ENCODE measurements at places on chromosomes 1 and 21.

GRCh38 chr1:44318097-44319088 lies 36.7 kb downstream of the ERI3 start:
- DNase-seq, result no peak

- peak; percentile 18 for DNase-seq
These were observed 60.8 kb upstream of the SLC35F3 start for GRCh38 chr1:233843525-233844204.

DNA sequence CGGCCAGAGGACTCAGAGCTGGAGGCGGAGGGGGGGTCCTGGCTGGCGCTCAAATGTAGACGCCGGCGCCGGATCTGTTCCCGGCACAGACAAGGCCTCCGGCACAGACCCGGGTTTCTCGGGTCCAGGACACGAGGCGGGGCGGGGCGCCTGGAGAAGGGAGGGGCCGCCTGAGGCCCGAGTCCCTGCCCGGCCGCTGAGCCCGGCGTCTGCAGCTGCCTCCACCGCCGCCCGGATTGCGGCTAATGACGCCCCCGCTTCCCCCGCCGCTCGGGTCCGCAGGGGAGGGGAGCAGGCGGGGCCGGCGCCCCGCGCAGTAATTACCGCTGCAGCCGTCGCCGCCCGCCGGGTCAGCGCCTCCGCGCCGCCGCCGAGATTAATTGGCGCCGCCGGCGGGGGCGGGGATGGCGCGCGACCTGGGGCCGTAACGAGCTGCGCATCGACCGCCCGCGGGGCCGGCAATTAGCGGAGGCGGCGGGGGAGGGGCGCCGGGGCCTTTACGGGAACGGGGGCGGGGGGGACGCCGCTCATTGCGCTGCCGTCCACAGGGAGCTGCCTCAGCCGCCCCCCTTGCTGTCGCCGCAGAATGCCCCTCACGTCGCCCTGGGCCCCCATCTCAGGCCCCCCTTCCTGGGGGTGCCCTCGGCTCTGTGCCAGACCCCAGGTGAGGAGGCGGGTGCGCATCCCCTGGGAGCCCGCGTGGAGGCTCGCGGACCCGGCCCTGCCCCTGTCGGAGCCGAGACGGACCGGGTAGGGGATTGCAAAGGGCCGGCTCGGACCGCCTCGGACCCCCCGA lies 17.3 kb downstream of the NOC2L start:
- DNase-seq, result peak; percentile 76

DNA sequence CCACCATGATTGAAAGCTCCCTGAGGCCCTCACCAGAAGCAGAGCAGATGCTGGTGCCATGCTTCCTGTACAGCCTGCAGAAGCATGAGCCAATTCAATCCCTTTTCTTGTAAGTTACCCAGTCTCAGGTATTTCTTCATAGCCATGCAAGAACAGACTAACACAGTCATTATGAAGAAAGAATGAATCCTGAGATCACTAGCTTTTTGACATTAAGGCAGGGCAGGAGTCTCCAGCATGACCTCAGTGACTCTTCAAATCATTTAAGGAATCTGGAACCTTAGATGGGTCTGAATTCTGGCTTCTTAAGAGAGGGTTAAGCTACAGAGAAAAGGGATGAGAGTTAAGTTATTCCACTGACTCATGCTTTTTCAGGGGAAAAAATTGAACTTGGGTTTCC lies 79.0 kb downstream of the PTPN14 start:
- DNase-seq, result no peak

GRCh38 chr1:37127254-37127748 lies 93.0 kb upstream of the GRIK3 start:
- DNase-seq, result no peak

GRCh38 chr21:37064841-37065240 lies 8.0 kb downstream of the PIGP start:
- DNase-seq, result no peak

DNA sequence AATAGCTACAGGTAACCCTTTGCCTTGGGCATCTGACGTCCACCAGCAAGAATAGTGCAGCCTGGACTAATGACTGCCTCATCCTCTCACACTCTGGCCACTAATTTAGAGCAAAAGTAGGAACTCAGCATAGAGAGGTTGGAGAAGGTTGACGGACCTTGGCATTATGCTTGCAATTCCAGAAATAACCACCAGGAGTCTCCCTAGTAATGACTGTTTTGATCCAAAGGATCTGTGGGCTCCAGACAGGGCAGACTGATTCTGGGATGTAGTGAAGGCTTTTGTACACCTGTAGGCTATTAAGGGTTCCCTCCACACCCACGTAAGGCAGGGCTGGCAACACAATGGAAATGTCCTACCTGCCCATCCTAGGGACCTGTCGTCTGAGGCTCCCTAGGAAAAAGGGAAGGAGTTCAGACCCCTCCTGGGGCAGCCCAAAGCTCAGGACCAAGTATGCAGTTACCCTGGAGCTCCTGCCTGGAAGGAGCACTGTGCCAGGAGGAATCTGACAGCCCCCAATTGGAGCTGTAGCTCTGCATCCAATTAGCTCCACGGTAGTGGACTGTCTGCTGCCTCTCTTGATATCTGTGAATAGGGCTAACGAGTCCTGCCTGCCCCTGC lies 91.0 kb upstream of the TMEM51 start:
- DNase-seq, result no peak

GRCh38 chr1:3022976-3023375 lies 1.7 kb downstream of the ACTRT2 start:
- no peak for DNase-seq

- DNase-seq, result no peak
These were observed 39.0 kb downstream of the GALNT2 start for GRCh38 chr1:230105754-230106625.

DNA sequence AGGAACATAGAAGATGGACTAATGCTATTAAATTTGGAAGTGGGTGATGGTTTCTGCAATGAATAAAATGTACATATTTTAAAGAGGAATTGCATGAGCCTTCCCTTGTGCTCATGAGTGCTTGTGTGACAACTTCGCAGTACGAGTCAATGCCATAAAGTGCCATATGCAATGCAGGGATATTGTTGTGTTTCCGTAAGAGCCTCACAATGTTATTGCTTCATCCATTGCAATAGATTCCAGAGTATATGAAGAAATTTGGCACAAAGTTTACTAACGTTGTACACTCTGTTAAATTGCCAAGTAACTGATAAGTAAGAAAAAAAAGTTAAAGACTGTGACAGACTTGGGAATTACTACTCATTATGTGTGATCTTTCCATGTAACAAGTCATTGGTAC lies 22.3 kb downstream of the BTG3 start:
- DNase-seq, result no peak

- no peak for DNase-seq
These were observed 49.6 kb upstream of the PSMG1 start for GRCh38 chr21:39232861-39233291.

DNA sequence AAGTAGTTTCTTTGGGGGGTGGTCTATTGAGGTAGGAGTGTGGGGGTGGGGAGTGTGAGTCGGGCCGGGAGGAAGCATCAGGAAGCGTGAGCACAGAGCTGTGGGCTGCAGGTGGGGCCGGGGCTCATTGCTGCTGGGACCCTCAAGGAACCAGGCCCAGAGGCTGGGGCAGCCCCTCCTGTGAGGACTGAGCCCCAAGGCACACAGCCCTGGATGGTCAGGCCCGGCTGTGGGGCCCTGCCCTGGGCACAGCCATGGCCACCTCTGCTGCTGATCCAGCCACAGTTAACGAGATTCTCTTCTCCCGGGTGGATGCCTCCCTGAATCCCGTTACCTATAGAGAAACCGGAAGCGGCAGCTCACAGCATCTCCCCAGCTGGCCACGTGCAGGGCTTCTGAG lies 22.9 kb upstream of the SUMO3 start:
- DNase-seq, result no peak

- no peak for DNase-seq
These were observed 109.9 kb upstream of the SLC25A33 start for GRCh38 chr1:9429342-9429711.

GRCh38 chr1:24920533-24920925 lies 9.5 kb downstream of the RUNX3 start:
- no peak for DNase-seq

GRCh38 chr1:204296431-204296988 lies 63.2 kb downstream of the PLEKHA6 start:
- DNase-seq, result no peak

DNA sequence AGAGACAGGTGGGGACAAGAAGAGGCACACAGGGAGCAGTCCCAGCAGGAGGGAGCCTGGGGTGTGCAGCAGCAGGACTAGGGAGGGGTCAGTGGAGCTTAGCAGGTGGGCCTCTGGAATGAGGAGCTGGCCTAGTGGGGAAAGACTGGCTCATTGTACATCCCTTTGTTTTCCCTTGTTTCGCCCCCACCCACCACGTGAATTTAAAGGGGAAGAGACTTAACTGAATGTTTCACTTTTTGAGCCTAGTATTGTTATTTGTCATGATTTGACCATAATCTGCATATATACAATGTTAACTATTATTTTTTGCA lies 181.7 kb downstream of the DHRS3 start:
- DNase-seq, result no peak

GRCh38 chr1:226902601-226903000 lies 32.2 kb downstream of the PSEN2 start:
- DNase-seq, result no peak

- no peak for DNase-seq
These were observed 55.6 kb downstream of the UCK2 start for GRCh38 chr1:165883056-165883455.

GRCh38 chr1:5514527-5515183 lies 477.6 kb downstream of the NPHP4 start:
- DNase-seq, result no peak

DNA sequence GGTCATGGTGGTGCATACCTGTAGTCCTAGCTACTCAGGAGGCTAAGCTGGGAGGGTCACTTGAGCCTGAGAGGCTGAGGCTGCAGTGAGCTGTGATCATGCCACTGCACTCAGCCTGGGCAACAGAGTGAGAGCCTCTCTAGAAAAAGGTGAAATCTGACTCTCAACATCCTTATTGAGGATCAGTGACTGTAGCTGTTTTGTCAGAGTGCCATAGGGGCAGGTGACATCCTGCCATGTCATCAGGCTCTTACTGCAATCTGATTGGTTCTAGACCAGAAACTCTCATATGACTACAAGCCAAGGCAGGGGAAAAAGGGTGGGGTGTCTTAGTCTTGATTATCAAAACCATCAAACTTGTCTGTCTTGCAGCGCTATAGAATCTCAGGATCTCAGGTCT lies 62.8 kb upstream of the NGF start:
- no peak for DNase-seq

DNA sequence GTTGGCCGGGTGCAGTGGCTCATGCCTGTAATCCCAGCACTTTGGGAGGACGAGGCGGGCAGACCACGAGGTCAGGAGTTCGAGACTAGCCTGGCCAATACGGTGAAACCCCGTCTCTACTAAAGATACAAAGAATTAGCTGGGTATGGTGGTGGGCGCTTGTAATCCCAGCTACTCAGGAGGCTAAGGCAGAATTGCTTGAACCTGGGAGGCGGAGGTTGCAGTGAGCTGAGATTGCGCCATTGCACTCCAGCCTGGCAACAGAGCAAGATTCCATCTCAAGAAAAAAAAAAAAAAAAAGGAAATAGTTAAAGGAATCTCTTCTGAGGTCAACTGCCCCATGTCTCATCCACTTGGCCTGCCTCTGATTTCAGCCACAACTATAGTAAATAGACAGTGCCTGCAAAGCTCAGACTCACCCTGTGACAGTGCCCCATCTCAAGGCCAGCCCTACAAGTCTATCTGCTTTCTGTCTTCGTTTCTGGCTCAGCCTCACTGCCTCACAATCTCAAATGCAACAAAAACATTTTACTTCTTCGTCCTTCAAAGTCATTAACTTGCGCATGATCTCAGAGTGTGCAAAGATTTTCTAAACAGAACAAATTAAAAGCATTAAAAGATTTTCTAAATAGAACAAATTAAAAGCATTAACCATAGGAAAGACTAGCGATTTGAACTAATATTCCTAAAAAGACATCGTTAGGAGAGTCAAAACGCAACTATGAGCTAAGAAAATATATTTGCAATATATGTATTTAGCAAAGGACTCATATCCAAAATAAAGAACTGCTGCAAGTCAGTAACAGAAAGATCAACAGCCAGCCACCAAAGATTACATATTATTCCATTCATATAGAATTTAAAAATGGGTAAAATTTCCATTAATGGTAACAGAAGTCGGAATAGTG lies 65.0 kb upstream of the PRDX6 start:
- DNase-seq, result no peak

DNA sequence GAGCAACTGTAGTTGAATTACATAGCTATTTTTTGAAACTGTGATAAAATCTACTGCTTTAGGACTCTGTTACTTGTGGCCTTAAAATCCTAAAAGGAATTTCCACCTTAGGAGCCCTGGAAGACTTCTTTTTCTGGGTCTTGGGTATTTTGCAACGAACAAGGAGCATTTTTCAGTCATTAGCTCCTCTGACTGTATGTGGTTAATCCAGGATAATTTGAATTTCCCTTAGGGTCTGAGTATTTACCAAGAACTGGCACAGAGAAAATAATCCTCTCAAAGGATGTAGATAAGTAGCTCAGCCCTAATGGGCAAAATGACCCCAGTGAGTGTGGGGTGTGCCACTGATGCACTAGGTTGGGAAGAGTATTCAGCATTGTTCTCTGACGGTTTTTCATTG lies 170.4 kb downstream of the VAV3 start:
- no peak for DNase-seq
